ENCODE measurements at places on chromosomes 5 and 9.

GRCh38 chr9:132894862-132895835 is 16.5 kb downstream of the SPACA9 start:
- no peak for DNase-seq

- no peak for DNase-seq
These were observed 174.1 kb downstream of the PRELID2 start for GRCh38 chr5:145660897-145661640.

GRCh38 chr9:115328677-115329076 is 210.7 kb upstream of the TNC start:
- DNase-seq, result no peak

DNA sequence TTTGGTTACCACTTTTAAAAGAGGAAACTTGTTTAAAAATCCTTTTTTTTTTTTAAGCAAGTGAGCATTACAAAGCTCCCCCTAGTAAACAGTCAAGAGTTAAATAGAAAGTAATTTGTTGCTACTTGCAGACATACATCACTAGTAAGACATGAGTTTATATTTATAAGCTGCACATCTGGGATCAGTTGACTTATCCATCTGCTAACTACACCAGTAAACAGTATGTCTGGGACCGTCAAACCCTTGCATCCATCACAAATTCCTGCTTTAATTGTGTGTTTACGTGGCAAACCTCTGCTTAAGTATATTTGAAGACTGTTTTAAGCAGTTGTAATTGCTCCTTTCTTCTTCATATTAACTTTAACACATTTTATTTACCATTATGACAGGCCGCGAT is 146.8 kb downstream of the EBF1 start:
- DNase-seq, result no peak

DNA sequence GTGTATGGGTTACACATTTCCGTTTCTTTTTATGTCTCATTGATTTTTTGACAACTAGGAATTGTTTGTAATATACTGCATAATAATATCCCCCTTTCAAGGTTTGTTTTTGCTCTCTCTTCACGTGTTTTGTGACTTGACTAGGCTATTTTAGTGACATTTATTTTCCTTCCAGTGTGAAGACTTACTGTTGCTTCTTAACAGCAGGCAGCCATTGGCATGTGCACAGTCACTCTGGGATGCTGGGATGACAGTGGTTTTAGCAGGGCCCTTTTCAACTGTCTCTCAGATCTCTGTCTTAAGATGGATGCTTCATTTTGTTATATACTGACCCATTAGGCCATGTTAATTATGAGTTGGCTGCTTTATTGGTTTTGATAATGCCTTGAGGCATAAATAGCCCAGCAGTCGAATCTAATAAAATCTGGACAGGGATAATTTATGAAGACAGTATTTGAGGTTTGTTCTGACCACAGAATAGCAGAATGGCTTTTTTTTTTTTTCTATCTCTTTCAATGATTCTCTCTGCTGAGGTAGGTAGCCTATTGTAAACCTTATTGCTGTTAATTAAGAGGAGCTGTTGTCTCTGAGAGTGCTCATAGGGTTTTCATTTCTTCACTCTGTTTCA is 536.0 kb downstream of the GABRG2 start:
- DNase-seq, result no peak

DNA sequence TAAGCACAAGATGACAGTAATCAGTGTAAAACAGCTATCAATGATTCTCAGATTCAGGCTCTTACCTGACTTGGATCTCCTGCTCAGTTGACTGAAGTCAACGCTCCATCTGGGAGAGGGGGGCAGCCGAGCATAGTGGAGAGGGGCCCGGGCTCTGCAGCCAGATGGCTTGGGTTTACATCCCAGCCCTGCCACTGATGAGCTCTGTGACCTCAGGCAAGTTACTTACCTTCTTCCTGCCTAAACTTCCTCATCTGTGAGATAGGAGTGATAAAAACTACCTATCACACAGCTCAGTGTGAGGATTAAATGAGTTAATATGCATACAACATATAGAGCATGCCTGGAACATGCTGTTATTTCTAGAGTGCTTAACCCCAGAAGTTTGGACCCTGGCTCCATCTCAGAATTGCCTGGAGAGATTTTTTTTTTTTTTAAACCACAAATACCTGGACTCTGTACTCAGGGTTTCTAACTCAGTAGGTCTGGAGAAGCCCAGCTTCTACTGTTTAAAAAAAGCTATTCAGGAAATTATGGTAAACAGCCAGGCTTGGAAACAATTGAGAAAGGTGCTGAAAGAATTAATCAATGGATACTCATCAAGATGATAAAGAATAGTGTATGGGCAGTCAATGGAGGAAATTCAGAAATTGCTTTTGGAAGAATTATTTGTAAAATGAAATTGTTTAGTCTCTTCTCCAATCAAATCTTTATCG is 72.2 kb downstream of the ANKRD55 start:
- DNase-seq, result no peak

- no peak for DNase-seq
These were observed 142.7 kb upstream of the SLC12A2 start for GRCh38 chr5:127940854-127941253.

GRCh38 chr5:27474395-27474794 is 436.0 kb upstream of the CDH9 start:
- DNase-seq, result no peak

GRCh38 chr9:25716220-25716872 is 38.1 kb upstream of the TUSC1 start:
- DNase-seq, result peak; percentile 84

DNA sequence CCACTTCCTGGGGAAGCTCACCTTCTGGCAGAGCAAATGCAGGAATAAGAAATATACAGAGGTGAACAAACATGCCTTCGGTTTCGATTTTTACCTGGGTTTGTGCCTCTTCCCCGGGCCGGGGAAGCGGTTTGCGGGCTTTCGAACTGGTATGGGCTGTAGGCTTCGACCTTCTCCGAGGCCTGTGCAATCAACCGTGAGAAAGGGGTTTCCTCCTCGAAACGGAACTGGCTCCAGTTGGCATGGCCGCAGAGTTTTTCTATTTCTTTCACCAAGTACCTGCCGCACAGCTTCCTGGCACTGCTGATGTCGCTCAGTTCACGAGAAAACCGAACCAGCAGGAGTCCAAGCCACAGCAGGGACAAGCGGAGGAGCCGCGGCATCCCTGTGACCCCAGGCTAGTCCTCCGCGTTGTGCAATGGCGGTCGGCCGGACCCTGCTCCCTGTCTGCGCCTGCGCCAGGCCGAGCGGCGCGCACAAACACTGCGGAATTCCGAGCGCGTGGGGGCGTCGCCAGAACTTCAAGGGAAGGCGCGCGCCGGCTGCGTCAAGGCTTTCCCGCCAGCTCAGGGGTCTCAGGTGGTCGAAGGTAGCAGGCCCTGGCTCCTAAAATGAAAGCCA is at the start of gene INSL6:
INSL6 (minus strand) TSS at position 420 of the 621 bp plus-strand sequence; CDS start at position 383, 37 bp downstream.
- DNase-seq, result peak; percentile 28

DNA sequence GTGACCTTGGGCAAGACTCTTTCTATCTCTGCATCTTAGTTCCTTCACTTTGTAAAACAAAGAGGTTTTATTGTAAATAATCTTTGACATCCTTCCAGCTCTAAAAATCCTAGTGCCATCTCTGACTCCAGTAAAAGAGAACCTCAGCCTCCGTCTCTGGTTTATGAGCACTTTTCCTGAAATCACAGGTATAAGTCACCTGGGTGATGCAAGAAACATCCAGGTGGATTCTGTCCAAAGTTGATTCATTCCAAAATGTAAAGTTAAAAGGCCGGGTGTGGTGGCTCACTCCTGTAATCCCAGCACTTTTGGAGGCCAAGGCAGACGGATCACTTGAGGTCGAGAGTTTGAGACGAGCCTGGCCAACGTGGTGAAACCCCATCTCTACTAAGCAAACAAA is 21.1 kb upstream of the UBAP2 start:
- no peak for DNase-seq

DNA sequence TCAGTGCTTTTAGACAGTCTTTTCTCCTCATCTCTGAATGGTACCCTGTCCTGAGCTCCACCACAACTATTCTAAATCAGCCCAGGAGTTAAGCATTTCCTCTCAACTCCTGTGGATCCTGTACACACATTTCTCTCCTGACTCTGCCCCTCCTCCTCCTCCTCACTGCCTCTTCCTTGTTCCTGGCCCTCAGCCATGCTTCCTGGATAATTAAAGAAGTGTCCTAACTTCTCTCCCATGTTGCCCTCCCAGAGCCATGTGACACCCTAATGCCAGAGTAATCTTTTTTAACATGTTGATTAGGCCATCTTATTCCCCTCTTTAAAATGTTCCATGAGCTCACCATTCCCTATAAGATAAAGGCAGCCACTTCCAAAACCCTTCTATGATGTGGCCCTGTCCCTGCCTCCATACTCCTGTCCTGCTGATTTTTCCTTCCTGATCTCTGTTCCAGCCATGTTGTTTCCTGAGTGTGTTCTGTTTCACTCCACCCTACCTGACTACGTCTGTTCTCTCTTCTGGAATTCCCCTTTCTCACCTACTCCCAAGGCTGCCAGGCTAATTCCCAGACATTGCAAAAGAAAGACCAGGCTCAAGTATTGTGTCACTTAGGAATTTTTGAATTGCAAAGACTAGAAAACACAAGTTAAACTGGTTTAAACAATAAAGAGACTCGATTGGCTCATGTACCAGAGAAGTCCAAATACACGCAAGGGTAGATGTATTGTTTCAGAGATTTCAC is 295.2 kb downstream of the MAST4 start:
- peak; percentile 21 for DNase-seq

DNA sequence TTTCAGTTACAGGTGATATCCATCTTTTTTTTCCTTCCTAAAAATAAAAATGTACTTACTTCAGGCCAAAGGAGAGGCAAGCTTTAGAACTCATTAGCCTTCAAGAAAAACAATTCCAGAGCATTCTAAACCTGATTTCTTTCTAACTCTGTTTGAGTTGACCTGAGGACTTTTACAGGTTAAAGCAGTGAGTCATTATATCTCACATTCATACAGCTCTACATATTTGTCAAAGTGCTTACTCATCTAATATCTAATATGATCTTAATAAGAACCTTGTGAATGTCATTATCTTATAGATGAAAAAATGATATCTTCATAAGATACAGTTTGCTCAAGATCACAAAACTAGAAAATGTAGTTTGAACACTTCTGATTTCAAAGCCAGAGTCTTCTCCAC is 149.2 kb upstream of the CDKN2B start:
- no peak for DNase-seq

GRCh38 chr5:61285531-61285930 is 46.5 kb upstream of the ZSWIM6 start:
- no peak for DNase-seq

GRCh38 chr9:98763986-98764745 is 32.2 kb downstream of the ANKS6 start:
- no peak for DNase-seq

- peak; percentile 88 for DNase-seq
These were observed 8.9 kb upstream of the FBXO38 start for GRCh38 chr5:148374690-148375360.

- DNase-seq, result no peak
These were observed 57.1 kb upstream of the PTPN3 start for GRCh38 chr9:109555215-109555614.

GRCh38 chr9:113222482-113222841 is 1.1 kb downstream of the SLC31A1 start:
- DNase-seq, result no peak

DNA sequence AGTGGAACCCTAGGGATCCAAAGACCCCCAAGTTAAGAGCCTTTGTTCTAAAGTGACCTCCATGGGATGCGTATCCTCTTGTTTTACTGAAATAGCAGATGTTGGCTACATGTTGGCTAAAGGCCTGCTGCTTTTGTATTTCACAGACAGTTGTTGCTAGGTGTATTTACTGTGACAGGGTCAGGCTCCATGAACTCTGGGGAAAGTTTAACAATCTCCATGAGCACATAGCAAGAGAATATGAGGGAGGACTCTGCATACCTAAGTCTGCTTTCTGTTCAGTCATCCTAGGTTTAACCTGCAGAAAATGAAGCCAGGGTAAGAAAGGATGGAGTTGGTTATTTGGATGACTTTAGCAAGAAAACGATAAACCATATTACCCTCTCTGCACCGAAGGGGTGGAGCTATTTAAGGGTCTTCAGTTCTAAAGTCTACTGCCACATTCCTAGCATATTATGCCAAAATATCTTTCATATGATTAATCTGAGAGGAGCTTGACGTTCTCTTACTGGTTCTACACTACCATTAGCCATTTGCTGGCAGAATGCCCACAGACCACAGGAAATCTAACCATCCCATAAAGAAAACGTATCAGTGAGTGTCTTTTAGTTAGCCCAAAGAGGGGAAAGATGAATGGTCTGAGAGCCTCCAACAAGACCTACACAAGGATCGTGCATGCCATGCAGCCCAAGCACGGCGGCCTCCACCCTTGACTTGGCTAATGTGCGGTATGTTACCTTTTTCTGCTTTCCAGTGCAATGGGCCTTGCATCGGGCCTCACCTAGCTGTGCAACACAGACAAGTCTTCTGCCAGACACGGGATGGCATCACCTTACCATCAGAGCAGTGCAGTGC is 127.8 kb downstream of the SAXO1 start:
- DNase-seq, result no peak

DNA sequence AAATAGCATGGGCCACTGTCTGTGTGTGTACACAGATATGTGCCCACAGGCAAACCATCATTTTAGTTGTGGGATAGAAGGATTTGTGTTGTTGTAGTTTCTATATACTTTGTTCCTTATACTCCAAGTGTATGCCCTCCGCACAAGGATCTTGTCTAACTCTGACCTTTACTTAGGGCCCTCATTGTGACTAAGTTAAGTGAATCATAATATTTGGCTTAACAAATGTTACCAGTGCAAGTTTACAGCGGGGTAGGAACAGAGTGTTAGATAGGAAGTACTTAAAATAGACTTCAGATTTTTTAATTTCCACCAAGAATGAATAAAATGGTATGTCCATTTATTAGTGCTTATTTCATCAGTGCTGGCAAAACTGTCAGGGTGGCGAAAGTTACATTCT is 29.5 kb upstream of the CYFIP2 start:
- no peak for DNase-seq

DNA sequence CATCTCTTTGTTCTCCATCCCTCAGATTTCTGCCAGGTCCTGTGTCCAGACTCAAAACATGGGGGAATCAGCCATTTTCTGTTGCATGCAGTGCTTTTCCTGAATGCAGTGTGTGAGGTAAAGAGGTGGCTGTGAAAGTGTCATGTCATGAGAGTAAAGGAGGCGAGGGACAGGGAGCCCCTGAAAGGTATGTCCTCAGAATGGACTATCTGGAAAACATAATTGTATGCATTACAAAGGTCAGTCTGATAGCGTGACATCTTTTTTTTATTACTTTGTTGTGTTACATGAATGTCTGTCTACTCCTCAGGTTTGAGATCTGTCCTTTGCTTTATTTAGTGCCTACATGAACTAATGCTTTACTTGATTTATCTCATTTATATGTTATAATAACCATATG is 239.1 kb downstream of the MAN2A1 start:
- DNase-seq, result no peak
